ENCODE measurements at places on chromosomes 1 and 21.

DNA sequence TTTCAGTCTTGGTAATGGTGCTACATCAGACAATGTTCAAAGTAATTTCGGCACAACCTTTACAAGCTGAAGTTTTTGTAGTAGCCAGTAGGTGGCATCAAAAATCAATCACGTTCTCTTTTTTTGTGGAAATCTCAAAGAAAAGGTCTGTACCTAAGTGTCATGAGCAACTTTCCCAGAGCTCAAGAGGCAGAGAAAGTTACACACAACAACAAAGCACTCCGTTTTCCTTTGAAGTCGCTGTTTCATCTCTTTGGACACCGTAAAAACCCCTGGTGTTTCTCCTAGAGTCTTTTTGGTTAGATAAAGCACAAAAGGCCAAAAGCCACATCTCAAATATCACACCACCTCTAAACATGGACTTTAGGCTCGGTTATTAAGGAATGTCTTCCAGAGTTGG, 131.6 kb downstream of the LHX8 start:
- DNase-seq, result no peak

GRCh38 chr1:199168888-199169585, 530.2 kb downstream of the PTPRC start:
- no peak for DNase-seq

GRCh38 chr1:38585971-38586370, 273.6 kb downstream of the RRAGC start:
- DNase-seq, result no peak

DNA sequence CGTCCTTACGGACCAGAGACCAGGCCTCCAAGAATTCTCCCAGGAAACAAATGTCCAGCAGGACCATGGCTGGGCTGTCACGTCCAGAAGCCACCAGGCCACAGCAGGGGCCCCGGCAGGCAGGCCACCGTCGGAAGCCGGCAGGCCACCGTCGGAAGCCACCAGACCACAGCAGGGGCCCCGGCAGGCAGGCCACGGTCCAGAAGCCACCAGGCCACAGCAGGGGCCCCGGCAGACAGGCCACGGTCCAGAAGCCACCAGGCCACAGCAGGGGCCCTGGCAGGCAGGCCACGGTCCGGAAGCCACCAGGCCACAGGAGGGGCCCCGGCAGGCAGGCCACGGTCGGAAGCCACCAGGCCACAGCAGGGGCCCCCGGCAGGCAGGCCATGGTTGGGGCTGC, 67.0 kb upstream of the PDE9A start:
- no peak for DNase-seq

DNA sequence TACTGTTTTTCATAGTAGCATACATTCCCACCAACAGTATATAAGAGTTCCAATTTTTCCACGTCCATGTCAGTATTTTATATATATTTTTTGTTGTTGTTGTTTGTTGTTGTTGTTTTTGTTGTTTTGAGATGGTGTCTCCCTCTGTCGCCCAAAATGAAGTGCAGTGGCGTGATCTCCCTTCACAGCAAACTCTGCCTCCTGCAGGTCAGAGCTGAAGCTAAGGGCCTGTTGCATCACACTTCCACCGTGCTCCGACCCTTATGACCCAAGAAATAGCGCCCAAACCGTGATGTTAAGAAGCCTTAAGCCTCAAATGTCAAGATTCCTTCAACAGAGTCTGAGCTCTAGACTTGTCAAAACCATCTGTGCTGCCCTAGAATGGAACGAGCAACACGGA, 2032.3 kb downstream of the MRPL39 start:
- DNase-seq, result no peak

- DNase-seq, result no peak
Measured at GRCh38 chr1:5311147-5311546, 656.7 kb downstream of the AJAP1 start.

GRCh38 chr1:207644852-207645634, at the start of gene CR1L:
Gene CR1L, plus strand, starts transcription at chr1:207645133. Its CDS starts 101 bp downstream, at chr1:207645234.
- DNase-seq, result peak; percentile 27

DNA sequence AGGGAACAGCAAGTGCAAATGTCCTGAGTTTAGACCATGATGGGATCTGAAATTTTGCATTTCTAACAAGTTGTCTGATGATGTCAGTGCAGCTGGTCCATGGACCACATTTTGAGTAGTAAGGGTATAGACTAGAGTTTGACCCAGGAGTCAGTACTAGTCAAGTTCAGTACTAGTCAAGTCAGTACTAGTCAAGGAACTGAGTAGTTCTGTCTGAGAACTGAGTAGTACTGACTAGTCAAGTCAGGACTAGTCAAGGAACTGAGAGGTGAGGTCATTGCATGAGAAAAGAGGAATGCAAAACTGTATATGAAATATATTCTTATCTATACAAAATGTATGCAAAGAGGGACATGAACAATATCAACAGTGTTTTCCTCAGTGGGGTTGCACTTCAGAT, 34.1 kb downstream of the TSEN15 start:
- DNase-seq, result no peak

DNA sequence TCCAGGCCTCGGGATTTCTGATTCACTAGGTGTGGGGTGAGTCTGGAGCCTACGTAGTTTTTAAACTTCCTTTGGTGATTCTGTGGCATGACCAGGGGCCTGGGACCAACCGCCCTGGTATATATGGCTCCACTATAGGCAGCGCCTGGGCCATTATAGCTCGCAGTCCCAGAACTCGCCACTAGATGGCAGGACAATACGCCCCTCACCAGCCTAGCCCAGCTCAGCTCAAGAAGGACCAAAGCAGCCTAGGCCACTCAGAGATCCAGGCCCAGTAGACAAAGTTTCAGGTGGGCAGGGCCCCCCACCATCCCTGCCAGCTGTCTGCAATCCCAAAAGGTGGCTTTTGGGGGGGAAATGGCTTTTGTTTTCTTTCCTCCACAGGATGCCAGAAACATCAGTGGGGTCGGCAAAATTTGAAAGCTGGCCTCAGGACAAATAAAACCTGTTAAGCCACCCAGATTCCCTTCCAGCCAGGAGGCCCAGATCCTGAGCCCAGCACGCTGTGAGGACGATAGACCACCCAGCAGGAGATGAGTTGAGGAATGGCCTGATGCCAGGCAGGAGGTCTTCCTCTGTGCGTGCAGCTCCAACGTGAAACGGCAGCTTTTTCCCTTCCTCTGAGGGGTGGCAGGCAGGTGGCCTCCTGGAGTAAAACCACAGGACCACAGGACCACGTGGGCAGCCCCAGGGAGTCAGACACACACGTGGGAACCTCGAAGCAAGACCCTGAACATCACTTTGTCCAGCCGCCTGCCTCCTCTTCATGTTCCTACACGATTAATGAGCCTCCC, 24.8 kb upstream of the TMEM51 start:
- DNase-seq, result peak; percentile 83

- DNase-seq, result no peak
Measured at GRCh38 chr1:4636644-4637380, 17.6 kb upstream of the AJAP1 start.

DNA sequence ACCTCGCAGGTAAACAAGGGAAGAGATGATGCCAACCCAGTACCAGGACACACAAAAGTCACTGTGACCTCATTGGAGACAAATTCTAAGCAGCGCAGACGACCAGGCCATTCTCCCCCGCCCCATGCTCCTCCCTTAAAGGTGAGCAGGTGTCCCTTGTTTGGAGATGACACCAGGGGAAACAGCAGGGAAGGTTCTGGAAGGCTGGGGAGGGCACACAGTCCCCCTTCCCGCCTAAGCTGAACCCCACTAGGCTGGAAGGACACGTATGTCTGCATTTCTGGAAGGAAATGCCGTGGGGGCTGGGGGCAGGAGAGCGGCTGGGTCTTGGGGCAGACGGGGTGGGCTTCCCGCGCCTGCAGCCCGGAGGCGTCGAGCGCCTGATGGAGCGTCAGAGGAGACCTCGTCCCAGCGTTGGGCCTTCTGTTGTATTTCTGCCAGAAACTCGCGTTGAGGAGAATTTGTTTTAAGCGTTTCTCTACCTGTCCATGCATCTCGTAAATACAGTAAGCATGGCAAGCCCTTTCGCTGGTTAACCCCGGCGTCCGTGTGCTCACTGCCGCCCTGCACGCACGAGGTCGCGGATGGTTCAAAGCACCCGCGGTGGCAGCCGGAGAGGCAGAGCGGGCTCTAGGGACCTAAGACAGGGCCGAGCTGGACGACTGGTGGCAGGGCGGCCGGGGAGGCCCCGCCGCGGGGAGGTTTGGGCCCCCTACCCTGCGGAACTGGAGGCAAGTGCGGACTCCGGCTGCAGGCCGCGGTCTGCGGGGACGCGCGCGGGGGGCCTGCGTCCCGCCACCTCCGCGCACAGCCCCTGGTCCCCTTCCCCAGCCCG, 1.2 kb upstream of the LHX4 start:
- DNase-seq, result peak; percentile 68
